ENCODE measurements at places on chromosomes 2 and 18.

- no peak for DNase-seq
Measured at GRCh38 chr2:99552529-99552928, 62.7 kb upstream of the REV1 start.

- DNase-seq: no peak
Measured at GRCh38 chr2:196380575-196380974, 209.2 kb upstream of the STK17B start.

GRCh38 chr2:40120026-40120425 lies 331.9 kb downstream of the SLC8A1 start:
- DNase-seq: no peak

- no peak for DNase-seq
Measured at GRCh38 chr18:50154420-50154819, 40.5 kb downstream of the MYO5B start.

- DNase-seq: no peak
Measured at GRCh38 chr2:100054426-100054825, 88.0 kb downstream of the AFF3 start.

GRCh38 chr2:24730481-24730880 lies 62.7 kb downstream of the PTRHD1 start:
- no peak for DNase-seq

DNA sequence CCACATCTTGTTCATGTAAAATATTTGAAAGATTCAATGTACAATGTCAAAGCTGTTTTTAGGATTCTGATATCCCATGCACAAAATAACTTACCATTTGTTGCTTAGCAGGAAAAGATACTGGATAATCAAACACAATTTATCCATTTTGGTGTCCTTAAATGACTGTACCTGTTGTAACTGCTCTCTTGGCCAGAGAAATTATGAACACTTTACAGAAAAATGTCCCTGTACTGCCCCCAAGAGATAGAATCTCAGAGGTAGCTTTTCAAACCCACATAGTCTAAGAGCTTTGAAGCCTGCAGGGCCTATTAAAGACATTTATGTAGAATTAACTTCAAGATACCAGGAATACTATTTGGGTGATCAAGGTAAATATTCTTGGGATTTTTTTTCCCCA lies 12.2 kb upstream of the ME2 start:
- no peak for DNase-seq
